ENCODE measurements at places on chromosomes 2 and 18. TPM values are rescaled to one million over a fixed set of nuclear protein-coding genes. Genes with fewer than 3 reads are reported as not detected.
A peak's percentile ranks its signal among the peaks of the same experiment; 100 is the strongest.

- no peak for DNase-seq
Measured at GRCh38 chr18:78722929-78723710, 256.5 kb upstream of the SALL3 start.

Gene MAP3K19
- not detected for total RNA-seq

GRCh38 chr2:160345071-160345764 is 145.1 kb upstream of the ITGB6 start:
- no peak for DNase-seq

GRCh38 chr2:65605058-65605742 is 172.8 kb upstream of the SPRED2 start:
- DNase-seq = no peak

Gene TYMS
- total RNA-seq = 38.7 TPM

GRCh38 chr2:46394649-46395510 is 84.5 kb upstream of the TMEM247 start:
- DNase-seq = peak; percentile 6

Gene SOCS6
- 24.1 TPM for total RNA-seq
